ENCODE measurements at places on chromosomes 7 and 10.

DNA sequence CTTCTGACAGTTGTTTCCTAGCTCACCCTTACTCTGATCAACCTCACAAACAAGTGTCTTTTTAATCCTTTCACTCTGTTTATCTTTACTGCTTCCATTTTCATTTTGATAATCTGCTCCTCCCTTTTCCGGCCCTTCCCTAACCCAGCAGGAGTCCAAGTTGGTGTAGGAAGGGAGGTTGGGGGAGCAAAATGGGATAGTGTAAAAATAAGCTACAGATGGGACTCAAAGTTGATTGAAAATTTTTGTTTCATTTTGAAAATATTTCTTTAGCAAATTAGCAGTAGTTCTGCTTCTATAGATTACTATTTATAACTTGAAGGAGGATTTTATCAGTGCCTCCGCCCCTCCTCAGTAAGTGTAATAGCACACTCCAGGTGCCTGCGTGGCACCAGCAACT, 112.0 kb downstream of the WNT2 start:
- no peak for DNase-seq

GRCh38 chr10:59004392-59004791, 172.1 kb upstream of the PHYHIPL start:
- no peak for DNase-seq

GRCh38 chr7:114659409-114660125, 245.0 kb downstream of the FOXP2 start:
- DNase-seq, result no peak

DNA sequence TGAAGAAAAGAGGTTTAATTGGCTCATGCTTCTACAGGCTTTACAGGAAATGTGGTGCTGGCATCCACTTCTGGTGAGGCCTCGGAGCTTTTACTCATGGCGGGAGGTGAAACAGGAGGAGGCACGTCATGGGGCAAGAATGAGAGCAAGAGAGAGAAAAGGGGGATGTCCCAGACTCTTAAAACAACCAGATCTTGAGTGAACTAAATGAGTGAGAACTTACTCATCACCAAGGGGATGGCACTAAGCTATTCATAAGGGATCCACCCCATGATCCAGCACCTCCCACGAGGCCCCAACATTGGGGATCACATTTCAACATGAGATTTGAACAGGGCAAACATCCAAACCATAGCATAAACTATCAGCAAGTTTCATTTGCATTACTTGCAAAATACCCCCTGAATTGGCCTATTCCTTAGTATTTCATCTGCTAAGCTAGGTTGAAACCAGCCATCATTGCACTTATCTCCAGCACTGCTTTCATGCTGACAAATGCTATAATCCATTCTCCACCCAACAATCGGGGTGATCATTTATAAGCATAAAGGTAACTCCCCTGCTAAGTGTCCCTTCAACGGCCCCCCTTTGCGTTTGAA, 179.0 kb downstream of the NOC3L start:
- no peak for DNase-seq

DNA sequence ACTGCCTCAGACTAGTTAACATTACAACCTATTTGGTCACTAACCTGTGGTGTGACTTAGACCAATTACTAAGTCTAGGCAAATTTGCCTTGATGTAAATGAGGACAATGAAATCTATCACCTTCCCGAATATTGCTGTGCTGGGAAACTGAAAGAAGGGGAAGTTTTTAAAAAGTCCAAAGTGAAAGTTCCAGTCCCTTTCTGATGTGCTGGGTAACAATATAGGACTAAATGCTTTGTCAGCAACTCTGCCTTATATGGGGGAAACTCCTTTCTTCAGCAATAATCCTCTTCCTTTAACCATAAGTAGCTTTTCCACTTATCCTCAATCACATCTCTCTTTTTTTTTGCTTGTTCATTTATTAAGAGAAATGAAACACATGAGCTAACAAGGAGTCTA, 3.9 kb downstream of the PIK3AP1 start:
- DNase-seq, result no peak

GRCh38 chr10:50388181-50388580, 136.9 kb upstream of the ASAH2 start:
- no peak for DNase-seq

DNA sequence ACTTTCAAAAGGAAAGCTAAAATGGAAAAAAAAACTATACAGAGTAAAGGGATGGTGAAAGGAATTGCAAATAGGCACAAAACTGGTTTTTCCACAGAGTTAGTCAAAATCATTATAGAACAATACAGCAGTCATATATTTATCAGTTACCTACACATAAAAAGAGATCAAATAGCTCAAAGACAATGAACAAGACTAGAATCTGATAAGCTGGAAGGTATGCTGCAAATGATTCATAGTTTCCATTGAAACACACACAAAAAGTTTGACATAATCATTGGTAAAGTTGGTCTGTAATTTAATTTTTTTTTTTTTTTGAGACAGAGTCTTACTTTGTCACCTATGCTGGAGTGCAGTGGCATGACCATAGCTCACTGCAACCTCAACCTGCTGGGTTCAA, 92.4 kb upstream of the SGCE start:
- DNase-seq, result no peak

DNA sequence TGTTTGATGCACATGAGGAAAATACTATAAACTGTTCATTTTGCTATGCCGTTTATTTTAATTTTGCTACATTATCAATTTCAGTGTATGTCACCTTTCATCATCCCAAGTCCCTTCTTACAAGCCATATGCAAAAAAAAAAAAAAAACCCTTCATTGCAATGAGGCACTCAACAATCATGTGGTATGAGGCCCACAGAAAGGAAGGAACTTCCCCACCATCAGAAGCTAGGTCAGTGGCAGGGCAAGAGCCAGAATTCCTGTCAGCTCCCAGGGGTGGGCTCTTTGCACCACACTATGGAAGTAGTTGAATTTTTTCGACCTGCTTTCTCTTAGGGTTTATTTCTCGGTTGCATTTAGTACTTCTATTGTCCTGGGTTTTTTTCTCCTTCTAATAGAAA, 75.4 kb downstream of the NOC3L start:
- DNase-seq, result no peak

- no peak for DNase-seq
These were observed 265.1 kb downstream of the HTR7 start for GRCh38 chr10:90592638-90593302.

GRCh38 chr7:33873981-33874750, 31.2 kb upstream of the BMPER start:
- DNase-seq, result no peak

- no peak for DNase-seq
These were observed 1.3 kb downstream of the MKI67 start for GRCh38 chr10:128124813-128125403.

GRCh38 chr7:4015996-4016395, 666.1 kb upstream of the FOXK1 start:
- DNase-seq, result no peak

DNA sequence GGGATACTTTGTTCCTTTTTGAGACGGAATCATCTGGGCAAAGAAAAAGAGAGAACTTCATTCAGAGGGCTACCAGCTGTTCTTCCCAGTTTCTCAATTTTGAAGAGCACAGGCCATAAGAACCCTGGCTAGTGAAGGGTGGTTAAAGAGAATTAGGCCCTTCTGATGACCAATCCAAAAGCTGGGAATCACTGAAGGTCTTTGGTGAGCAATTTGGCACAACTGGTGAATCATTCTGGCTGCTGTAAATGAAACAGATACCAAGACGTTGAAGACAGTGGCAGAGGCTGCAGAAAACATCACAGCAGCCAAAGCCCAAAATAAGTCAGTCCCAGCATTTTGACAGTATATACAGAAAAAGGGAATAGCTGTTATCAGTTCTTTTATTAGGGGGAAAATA, 5.1 kb downstream of the RAPGEF5 start:
- no peak for DNase-seq

DNA sequence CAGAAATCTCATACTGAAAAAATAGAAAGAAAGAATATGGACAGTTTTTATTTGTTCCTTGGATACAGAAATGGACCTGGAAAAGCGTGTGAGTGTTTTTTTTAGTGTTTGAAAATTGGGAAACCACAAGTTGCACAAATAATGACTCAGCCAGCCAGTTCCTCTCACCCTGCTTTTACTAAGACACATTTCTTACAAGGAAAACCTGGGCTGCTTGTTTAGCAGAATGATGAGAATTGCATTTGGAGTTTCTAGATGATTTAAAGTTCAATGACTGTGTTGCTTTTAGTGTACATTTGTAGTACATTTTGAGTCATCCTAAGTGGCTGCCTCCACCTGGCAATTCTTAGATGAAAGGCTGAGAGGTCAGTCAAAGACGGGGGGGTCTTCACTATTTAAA, 218.7 kb downstream of the ABCA13 start:
- no peak for DNase-seq

DNA sequence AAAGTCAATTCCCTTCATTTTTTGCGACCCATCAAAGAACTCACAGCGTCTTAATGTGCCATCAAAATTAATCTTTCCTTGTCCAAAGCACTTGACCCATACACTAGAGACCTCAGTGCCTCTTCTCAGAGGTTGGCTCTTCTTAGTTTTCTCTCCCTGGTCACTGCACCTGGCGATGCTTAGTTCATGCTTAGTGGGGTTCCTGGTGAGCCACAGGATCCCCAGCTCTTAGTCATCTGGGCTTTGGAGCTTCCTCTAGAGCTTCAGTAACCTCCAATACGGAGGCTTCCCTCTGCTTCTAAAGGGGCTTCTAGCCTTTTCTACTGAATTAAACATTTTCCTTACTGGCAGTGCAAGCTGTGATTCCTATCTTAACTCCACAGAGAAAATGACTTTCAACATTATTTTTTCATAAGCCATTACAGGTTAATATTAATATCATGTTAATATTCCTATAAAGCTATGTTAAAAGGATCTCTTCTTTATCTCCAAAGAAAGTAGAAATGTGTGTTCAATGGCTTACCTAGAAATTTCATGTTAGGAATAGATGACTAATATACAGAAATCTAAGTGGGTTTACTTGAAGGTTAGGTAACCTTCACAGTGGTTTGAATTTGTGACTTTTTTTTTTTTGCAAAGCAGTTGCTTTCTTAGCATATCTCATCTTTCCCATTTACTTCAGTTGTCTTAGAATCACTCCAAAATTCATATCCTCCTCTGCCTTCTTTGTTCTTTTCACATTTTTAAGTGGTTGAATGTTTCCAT, 295.2 kb downstream of the CAMK1D start:
- no peak for DNase-seq

DNA sequence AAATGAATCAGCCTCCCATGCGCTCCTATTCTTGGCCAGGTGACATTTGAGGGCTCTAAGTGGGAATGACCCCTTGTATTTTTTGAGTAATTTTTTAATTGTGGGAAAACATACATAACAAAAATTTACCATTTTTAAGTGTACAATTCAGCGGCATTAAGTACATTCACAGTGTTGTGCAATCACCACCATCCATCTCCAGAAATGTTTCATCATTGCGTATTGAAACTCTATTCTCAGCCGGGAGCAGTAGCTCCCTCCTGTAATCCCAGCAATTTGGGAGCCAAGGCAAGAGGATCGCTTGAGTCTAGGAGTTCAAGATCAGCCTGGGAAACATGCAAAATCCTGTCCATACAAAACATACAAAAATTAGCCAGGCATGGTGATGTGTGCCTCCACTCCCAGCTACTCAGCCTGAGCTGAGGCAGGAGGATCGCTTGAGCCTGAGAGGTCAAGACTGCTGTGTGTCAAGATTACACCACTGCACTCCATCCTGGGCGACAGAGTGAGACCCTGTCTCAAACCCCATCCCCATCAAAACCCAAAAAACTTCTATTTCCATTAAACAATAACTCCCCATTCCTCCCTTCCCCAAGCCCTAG, 2.5 kb downstream of the ANTXRL start:
- DNase-seq, result no peak

DNA sequence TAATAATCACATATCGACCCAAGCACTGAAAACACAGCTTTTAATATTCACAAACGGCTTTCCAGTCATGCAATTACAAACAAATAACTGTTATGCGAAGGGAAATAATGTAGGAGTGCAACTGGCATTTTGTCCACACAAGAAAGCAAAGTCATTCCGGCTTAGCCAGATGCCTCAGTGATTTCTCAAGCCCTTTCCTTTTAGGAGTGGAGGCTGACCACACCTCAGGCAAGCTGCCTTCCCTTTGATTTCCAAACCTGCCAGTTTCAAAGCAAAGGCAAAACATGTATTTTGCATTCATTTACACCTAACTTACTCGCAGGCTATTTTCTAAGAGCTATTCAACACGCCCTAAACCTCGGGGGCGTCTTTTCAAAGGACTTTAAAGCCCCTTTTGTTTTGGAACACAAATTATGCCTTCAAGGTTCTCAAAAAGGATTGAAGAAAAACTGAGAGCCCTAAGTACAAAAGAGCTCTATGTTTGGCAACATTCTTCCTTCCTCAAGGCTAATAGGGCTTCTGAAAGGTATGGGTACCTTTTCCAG, 109.6 kb downstream of the CPXM2 start:
- DNase-seq, result no peak

GRCh38 chr7:128833148-128833945, 3.1 kb downstream of the FLNC start:
- no peak for DNase-seq

GRCh38 chr7:14436878-14437277, 447.4 kb upstream of the ETV1 start:
- no peak for DNase-seq

DNA sequence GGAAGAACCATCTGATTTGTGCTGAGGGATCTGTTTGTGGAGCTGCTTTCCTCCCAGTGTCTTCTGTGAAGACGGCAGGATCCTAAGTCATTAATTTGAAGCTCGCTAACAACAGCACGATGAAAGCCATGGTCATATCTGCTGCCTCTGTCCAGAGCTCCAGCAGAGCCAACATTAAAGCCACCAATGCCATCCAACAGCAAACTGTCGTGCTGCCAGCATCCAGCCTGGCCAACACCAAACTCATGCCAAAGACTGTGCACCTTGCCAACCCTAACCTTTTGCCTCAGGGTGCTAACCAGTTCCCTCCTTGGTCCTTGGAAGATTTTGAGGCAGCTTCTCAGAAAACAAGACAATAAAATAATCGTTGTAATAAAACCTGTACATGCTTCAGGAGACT, 36.2 kb downstream of the HTR5A start:
- no peak for DNase-seq

- DNase-seq, result no peak
These were observed 148.4 kb downstream of the TMEM26 start for GRCh38 chr10:61304746-61305145.

- DNase-seq, result no peak
These were observed 27.1 kb downstream of the EEPD1 start for GRCh38 chr7:36180121-36180520.

- DNase-seq, result no peak
These were observed 53.7 kb upstream of the ZRANB1 start for GRCh38 chr10:124888262-124888661.

GRCh38 chr7:94043299-94043698, 39.1 kb upstream of the BET1 start:
- no peak for DNase-seq

All from stimulated activated CD4-positive, alpha-beta T cell treated with anti-CD3 and anti-CD28 coated beads, TNF-alpha, amount 100 ng/mL, for 4 hours (primary cell).